ENCODE measurements at places on chromosomes 1 and 21. TPM values are rescaled to one million over a fixed set of nuclear protein-coding genes. Genes with fewer than 3 reads are reported as not detected.

Gene SAMD11
- total RNA-seq: not detected

Gene NOS1AP
- not detected for total RNA-seq

Gene TMEM201
- total RNA-seq: 14.0 TPM

Gene TXLNA
- total RNA-seq: 78.2 TPM

Gene SNX7
- total RNA-seq: 0.39 TPM

Gene TMEM240
- not detected for total RNA-seq

Gene SLC44A5
- total RNA-seq: 0.40 TPM

Gene BCL2L15
- 0.93 TPM for total RNA-seq

Gene KCNH1
- total RNA-seq: not detected

Gene RXFP4
- total RNA-seq: not detected

Gene FAM43B
- total RNA-seq: not detected

Gene KCNT2
- total RNA-seq: not detected

Gene EXTL2
- total RNA-seq: 3.9 TPM

Gene SLC2A5
- total RNA-seq: not detected

Gene UBL4B
- total RNA-seq: not detected

Gene SERPINC1
- not detected for total RNA-seq

Gene RIMS3
- total RNA-seq: 3.7 TPM

Gene MR1
- total RNA-seq: 19.5 TPM

Gene LCE3E
- not detected for total RNA-seq

Gene CR1
- total RNA-seq: not detected

Gene OR4F16
- not detected for total RNA-seq

Gene SASS6
- 12.0 TPM for total RNA-seq

Gene RNU1-1
- 1,390 TPM for total RNA-seq

Gene AMY1A
- not detected for total RNA-seq

Gene LIN28A
- not detected for total RNA-seq

Gene PLA2G4A
- 0.97 TPM for total RNA-seq

Gene MXRA8
- total RNA-seq: 0.19 TPM

Gene CD1D
- not detected for total RNA-seq

Gene C1QTNF12
- total RNA-seq: 4.2 TPM

Gene OR2T11
- total RNA-seq: not detected

Gene TEX38
- 0.21 TPM for total RNA-seq

Gene MRPL9
- 154 TPM for total RNA-seq

Gene PRDM16
- total RNA-seq: not detected

Gene FMN2
- not detected for total RNA-seq

Gene MEX3A
- 0.43 TPM for total RNA-seq

Gene GMEB1
- 22.6 TPM for total RNA-seq

Gene CYYR1
- total RNA-seq: not detected

Gene AVPR1B
- not detected for total RNA-seq

Gene GPATCH2
- 7.9 TPM for total RNA-seq

Gene MYCBP
- 70.6 TPM for total RNA-seq

Gene HCN3
- 2.4 TPM for total RNA-seq

Gene SLC16A4
- total RNA-seq: 0.48 TPM

Gene RTCA
- 58.2 TPM for total RNA-seq

Gene CHD5
- 0.38 TPM for total RNA-seq

Gene PRAMEF2
- total RNA-seq: not detected
